ENCODE measurements at places on chromosomes 1 and 21.

DNA sequence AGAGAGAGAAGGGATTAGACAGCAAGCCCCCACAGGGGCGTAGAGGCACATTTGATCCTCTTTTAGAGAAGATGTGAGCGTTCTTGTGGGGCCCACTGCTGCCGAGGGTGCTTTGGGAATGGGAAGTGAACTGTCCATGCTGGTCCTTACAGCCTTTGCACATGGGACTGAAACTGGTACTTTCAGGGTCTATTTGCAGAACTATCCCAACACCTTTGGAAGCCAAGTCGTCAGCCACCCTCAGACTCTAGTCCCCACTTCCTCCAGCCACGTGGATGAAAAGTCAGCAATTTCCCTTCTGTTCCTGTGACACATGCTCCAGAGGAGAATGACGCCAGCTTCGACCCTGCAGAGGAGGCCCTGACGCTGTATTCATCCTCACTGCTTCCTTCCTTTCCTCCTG lies 2.6 kb upstream of the RAB7B start:
- no peak for DNase-seq

DNA sequence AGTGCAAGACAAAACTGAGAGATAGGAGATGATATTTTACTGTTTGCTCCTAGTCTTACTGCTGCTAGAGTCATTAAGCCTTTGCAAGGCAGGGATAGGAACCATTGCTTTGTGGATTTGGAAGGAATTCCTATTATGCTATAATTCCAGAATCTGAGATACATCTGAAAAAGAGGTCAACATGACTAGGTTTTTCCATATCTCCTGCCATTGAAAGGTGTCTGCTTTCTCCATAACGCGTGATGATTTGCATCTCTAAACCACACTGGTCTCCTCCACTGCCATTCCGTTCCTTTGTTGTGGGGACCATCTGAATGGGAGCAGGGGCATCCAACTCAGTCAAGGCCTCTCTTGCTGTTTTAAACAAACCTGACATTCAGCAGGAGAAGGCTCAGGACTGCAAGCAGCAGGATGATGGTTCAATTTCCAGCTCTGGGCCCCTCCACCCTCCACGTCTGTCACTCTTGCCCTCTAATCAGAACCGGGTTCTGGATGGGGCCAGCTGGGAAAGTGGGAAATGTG lies 45.2 kb downstream of the PLPP3 start:
- no peak for DNase-seq

DNA sequence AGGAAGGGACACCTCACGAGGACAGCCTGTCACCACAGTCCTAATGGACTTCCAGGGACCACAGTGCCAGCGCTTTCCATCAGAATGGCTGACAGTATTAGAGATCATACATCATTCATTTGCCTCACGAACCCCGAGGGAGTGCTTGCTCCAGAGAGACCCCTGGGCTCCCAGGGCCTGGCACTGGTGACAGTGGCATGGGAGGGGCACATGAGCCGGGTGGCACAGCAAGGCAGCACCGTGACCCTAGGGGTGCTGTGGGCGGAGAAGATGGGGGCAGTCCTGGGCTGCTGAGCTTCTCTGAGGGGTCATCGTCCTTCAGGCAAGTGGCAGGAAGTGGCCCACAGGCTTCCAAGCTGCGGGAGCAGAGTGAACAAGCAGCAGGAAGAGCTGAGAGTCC lies 16.4 kb upstream of the TSPEAR start:
- DNase-seq = no peak

- no peak for DNase-seq
Measured at GRCh38 chr1:24915816-24916602, 14.1 kb downstream of the RUNX3 start.

- DNase-seq = no peak
Measured at GRCh38 chr1:35499231-35499630, 58.0 kb downstream of the KIAA0319L start.

DNA sequence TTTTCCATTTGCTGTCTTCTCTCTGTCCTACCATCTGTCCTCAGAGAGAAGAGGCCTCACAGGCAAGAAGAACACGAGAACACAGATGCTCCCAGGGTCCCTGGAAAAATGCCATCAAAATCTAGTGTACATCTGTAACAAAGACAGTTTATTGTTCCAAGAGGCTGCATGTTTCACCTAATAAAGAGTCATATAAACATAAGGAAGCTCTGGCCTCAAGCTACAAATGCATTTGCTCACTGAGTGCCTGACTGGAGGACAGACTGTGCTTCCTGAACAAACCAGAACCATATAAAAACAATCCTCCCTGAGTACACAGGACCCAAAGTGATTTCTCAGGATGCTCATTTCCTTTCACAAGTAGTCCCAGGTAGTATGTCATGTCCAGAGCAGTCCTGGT lies 76.3 kb upstream of the SLC44A3 start:
- DNase-seq = no peak

- DNase-seq = no peak
Measured at GRCh38 chr1:148296511-148296910, 144.4 kb upstream of the NBPF11 start.

DNA sequence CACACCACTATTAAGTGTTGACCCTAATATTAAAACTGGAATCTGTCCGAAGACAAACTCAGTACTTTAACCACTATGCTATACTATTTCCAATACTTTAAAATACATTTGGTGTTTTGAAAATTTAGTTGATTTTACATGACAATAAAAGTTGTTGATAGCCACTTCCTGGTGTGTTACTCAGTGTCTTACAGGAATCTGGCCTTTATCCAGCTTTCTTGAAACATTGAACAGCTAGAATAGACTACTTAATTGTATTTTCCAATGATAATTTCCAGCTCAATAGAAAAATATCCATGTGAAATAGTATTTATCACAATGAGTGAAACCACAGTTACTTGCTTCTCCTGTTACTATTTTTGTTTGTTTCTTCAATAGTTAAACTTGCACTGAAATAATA lies 369.6 kb upstream of the ADGRL4 start:
- DNase-seq = no peak

- no peak for DNase-seq
Measured at GRCh38 chr1:226674892-226675714, 64.0 kb downstream of the ITPKB start.

GRCh38 chr1:109500941-109501381 lies 7.1 kb downstream of the CYB561D1 start:
- no peak for DNase-seq

GRCh38 chr1:201424146-201424545 lies 2.6 kb upstream of the TNNI1 start:
- no peak for DNase-seq

DNA sequence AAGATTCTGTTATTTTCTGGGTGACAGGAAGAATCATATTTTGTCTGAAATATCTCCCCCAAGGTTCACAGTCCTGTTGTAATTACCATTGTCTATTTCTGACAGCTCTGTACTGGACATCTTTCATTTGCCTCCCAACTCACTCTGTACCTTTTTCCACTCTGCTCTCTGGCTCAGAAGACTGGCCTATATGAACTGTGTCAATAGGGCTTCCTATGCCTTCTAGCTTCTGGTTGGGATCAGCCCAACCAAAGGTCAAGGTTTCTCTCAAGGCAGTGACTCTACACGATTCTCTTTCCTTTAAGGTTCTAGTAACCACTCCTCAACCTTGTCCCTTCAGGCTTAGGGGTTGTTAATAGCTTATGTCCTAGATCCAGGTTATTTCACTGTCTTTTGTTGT lies 17.5 kb downstream of the KLHL12 start:
- no peak for DNase-seq

GRCh38 chr1:239221656-239222055 lies 164.7 kb upstream of the CHRM3 start:
- DNase-seq = no peak

GRCh38 chr1:35894183-35894582 lies 11.2 kb downstream of the AGO1 start:
- DNase-seq = no peak

DNA sequence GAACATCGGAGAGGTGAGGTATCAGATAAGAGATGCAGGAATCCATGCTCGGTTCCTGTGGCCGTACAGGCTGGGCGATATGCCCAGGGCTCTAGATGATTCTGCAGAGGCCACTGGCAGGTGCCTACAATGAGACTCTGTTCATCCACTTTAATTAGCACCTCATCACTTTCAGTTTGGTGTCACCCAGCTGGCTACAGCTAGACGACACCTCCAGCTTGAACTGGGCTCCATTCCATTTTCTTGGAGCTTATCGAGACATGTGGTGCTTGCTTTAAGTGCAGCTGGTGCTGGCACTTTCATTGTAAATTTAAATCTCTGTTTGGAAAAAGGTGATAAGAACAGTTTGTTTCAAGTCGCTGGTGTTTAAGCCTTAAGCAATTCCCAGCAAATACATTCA lies 322.5 kb upstream of the ADGRL2 start:
- DNase-seq = no peak

DNA sequence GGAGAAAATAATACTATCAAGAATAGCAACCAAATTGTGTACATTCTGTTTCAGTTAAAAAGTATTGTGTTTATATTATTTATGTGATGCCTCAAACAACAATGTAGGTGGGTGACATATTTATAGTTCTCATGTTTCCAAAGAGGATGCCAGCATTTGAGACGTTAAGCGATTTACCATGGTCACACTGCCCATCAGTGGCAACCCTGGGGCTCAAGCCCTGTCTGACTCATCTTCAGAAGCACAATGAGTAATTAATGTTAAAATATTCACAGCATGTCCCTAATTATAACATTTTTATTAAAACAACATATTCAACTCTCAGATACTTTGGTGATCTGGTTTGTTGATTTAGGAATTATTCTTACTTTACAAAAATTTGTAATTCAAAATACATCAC lies 409.4 kb downstream of the BRINP3 start:
- DNase-seq = no peak

GRCh38 chr1:164771041-164771618 lies 212.1 kb downstream of the PBX1 start:
- no peak for DNase-seq

DNA sequence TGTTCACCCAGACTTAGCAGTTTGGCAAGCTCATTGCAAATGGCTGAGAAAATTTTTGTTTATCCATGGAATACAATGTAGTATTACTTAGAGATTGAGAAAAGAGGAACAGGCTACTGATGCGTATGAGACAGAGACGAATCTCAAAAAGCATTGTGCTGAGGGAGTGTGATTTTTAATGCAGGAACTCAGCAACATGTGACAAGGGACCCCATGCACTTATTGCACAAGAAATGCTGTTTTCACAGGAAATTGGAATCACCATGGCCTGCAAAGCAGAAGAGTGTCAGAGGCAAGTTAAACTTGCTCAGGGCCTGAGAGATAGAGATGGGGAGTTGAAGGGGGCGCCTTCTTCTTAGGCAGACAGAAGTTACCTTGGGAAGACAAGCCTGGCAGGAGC lies 32.6 kb upstream of the TLR5 start:
- DNase-seq = no peak

DNA sequence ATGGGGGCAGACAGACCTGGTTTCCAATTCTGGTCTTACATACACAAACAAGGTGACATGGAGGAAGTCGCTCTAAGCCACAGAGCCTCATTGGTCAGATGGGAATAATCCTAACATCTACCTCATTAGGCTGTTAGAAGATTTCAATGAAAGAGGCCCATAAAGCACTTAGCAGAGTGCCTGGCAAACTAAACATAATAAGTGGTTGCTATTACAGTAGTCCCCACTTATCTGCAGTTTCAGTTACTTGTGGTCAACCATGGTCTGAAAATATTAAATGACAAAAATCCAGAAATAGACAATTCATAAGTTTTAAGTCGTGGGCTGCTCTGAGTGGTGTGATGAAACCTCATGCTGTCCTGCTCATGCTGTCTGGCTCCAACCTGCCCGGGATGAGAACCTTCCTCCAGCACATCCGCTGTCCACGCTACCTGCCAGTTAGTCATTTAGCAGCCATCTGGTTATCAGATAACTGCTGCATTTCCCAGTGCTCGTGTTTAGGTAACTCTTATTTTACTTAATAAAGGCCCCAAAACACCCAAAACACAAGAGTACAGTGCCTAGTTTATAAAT lies 112.3 kb downstream of the DDX20 start:
- DNase-seq = no peak

GRCh38 chr1:187624812-187625545 lies 796.2 kb downstream of the PLA2G4A start:
- no peak for DNase-seq

DNA sequence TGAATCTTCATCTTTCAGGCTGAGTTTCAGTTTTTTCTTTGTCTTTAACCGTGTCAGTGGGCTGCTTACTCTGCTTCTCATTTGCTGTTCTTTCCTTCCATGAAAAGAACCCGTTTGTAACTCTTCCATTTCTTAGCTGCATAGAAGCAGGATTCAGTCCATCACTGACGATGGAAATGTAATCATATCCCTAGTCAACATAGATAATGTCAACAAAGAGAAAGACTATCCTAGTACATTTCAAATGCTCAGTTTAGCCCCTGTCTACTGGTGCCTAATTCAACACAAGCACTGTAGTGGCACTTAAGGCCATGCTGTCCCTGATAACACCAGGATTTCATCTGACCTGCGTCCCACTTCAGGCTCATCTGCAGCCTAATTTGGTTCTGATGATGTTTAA lies 376 bp downstream of the GBP1 start:
- DNase-seq = no peak

DNA sequence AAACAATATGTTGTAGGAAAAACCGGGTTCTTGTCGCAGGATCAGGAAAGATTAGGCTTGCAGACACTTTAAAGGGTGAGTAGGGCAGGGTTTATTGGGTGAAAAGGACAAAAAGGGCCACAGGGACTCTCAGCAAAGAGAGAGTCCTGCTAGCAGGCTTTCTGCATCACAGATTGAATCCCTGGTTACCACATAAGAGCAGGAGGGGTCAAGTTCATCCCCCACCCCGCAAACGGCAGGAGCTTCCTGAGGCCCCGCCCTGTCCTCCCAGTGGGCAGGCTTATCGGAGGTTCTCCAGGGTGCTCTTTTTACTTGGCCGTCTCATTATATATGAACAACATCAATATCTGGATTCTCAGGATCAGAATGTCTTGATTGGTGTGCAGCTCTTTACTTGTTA lies 47.7 kb downstream of the SYCP1 start:
- DNase-seq = no peak

GRCh38 chr1:107599220-107599619 lies 365.8 kb downstream of the VAV3 start:
- DNase-seq = no peak

- no peak for DNase-seq
Measured at GRCh38 chr1:46274225-46275029, 26.9 kb downstream of the RAD54L start.

GRCh38 chr1:92817986-92818764 lies 13.7 kb upstream of the RPL5 start:
- no peak for DNase-seq

- no peak for DNase-seq
Measured at GRCh38 chr1:13624526-13624925, 40.9 kb downstream of the PDPN start.

- DNase-seq = no peak
Measured at GRCh38 chr1:219928791-219929118, 398 bp upstream of the SLC30A10 start.

All from stimulated activated CD4-positive, alpha-beta T cell treated with anti-CD3 and anti-CD28 coated beads, Interleukin-15, amount 100 ng/mL, for 1 hour (primary cell).